ENCODE measurements at places on chromosomes 7 and 10.

- peak; percentile 64 for DNase-seq
Measured at GRCh38 chr10:133260895-133261725, 15.6 kb downstream of the ADAM8 start.

GRCh38 chr10:64112701-64113355 lies 591.6 kb downstream of the REEP3 start:
- no peak for DNase-seq

- DNase-seq = no peak
Measured at GRCh38 chr10:26689399-26689798, 8.1 kb upstream of the PDSS1 start.

GRCh38 chr10:73506491-73506890 lies 10.7 kb upstream of the PPP3CB start:
- DNase-seq = no peak

- DNase-seq = no peak
Measured at GRCh38 chr10:3848775-3849635, 64.0 kb upstream of the KLF6 start.

DNA sequence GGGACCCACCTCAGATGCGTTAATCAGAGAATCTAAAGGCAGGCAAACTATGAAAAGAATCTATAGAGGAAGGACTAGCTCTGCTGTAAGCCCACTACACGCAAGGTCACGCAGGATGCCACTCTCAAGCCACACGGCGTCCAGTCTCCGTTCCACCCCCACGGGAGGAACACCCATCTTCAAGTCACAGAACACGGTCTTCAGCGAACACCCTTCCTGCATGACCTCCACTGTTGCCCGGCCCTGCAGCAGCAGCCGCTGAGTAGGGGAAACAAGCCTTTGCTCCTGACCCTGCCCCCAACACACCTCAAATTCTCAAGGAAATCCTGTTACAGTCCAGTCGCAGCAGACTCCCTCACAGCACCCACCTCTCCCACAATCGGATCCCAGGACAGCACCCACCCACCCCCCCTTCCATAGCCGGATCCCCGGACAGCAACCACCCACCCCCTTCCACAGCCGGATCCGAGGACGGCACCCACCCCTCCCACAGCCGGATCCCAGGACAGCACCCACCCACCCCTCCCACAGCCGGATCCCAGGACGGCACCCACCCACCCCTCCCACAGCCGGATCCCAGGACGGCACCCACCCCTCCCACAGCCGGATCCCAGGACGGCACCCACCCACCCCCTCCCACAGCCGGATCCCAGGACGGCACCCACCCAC lies 133.7 kb downstream of the DIP2C start:
- DNase-seq = no peak

DNA sequence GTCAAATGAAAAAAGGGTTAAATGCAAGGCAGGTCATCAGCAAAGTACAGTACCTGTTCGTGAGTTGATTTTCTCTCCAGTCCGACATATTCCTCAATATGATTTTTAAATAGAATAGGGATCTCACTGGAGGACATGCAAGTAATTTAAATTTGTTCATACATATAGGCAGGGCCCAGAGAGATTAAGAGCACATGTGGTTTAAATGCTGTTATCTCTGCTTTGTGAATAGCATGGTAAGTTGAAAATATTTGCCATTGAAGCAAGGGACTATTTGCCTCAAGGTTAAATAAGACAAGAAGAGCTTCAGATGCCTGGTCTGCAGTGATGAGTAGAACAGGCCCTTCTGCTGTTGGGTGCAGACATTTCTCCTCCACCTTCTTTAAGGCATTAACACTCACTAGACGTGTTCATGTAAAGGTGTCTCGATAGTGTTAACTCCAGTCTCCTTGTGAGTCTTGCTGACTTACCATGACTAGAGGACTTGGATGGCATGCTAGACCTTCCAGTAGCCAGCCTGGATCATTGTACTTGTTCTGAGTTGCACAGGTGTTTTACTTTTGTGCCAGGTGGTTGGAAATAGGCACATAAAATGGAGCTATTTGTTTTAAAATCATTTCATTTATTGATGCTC lies 15.6 kb upstream of the AKR1C3 start:
- DNase-seq = no peak

DNA sequence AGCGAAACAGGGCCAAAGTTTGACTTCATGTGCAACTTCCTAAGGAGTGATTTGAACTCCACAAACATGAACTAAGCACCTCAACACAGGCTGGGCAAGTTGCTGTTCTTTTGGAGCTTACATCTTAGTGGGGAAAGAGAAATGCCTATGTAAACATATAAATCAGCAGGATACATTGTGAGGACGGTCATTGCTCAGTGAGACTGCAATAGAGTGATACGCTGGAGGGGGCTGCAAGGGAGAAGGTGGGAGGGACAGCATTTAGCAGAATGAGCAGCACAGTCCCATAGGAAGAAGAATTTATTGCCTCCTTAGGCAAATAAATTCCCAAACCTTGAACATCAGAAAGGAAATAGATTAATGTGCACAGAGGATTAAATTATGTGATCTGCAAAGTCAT lies 90.0 kb downstream of the EGFR start:
- no peak for DNase-seq

- DNase-seq = no peak
Measured at GRCh38 chr10:586151-586550, 103.3 kb downstream of the DIP2C start.

GRCh38 chr7:69907720-69908119 lies 309.4 kb downstream of the AUTS2 start:
- DNase-seq = no peak

DNA sequence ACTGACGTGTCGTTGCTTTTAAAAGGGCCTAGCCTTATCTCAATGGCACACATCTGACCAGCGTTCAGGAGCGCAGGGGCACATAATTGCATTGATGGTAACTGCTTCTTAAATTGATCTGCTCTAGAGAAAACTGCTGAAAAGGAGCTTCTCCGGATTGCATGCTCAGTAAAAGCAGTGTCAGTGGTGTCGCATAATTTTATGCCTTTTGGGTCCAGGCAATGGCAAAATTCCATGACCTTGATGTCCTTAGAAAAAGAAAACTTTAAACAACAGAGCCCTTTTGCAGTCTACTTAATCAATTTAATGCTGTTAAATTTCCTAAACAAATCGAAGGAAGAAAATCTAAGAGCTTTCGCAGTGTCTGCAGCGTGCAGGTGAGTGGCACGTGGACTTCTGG lies 75.7 kb downstream of the PTPRE start:
- DNase-seq = no peak

DNA sequence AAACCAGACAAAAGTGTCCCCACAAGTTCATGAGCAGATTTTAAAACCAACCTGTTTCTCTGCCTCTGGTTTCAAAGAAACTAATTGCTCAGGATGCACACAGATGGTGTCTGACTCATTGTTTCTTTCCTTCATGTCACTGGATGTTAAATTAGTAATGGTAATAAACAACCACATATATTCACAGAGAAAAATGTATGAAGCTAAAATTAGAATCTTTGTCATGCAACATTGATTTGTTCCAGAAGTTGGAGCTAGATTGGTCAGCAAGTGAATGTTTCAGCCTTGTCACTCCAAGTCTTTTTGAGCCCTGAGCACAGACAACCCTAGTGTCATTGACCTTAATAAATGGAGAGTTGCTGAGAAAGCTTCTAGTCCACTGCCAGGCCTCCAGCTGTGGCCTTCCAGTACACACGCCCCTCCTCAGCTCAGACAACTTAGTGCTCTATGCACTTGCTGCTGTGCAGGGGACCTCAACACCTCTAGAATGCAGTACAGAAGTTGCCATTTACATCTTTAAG lies 175.9 kb downstream of the CCDC71L start:
- no peak for DNase-seq

DNA sequence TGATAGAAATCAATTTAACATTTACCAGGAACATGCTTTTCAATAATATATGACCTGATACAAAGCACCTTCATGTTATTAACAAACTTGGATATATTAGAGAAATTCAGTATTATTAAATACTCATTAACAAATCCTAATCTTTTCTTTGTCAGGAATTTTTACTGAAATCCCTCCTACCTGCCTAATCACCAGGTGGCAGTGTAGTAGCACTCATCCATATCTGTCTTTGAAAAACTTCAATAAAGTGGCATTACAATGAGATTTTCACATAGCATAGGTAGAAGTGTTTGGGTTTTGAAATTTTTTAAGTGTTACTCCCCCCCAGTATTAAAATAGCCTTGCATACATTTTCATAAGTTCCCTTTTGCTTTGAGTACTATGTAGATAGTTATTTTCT lies 1246.6 kb upstream of the LRRN3 start:
- DNase-seq = no peak

- DNase-seq = no peak
Measured at GRCh38 chr7:24802300-24802699, 45.0 kb upstream of the GSDME start.

- no peak for DNase-seq
Measured at GRCh38 chr10:3848005-3848774, 63.2 kb upstream of the KLF6 start.

GRCh38 chr10:97277551-97277950 lies 14.9 kb downstream of the ARHGAP19 start:
- no peak for DNase-seq

DNA sequence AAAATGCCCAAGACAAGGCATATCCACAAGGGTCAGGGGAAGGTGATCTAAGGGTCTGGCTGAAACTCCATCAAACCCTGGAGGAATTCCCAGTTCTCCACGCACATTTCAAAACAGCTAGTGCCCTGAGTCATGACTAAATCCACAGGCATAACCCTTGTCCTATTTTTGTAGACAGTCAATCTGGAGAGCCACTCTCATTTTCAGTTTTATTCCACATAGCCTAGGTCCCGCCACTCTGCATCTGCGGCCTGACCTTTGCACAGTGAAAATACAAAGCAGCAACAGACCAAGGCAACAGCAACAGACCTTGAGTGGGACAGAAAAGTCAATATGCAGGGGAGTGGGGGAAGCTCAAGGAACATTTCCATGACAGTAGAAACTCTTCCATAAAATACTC lies 201.4 kb upstream of the NPVF start:
- no peak for DNase-seq

GRCh38 chr10:110446954-110447608 lies 50.6 kb upstream of the DUSP5 start:
- no peak for DNase-seq

- no peak for DNase-seq
Measured at GRCh38 chr10:35451151-35452016, 115.1 kb downstream of the CCNY start.

DNA sequence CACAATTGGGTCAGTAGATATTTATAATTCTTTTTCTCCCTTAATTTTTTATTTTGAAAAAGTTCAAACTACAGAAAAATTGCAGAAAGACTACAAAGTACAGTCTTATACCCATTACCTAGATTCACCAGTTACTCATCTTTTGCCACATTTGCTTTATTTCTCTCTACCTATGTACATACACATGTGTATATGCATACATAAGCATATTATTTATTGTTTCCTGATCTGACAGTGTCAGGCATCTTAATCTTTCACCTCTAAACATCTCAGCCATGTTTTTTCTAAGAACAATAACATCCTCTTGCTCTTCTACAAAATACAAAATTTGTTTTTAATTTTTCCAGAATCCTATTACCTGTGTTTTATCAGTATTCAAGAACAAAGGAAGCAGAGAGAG lies 68.4 kb upstream of the OIT3 start:
- no peak for DNase-seq

DNA sequence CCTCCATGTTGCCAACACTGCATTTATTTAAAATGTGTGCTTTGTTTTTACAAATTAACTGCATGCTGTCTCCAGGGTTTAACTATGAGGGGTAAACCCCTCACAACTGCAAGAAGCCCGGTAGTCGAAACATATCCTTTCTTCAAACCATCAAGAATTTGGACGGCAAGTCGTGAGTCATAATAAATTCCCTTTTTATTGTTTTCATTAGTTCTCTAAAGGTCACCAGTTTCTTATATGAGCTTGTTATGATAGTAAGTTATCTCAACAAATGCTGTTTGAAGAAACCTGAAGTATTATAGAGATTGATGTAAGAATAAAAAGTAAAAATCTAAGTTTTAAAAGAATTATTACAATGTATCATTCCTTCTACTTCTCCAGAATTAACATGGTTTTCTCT lies 12.2 kb upstream of the FIGNL1 start:
- no peak for DNase-seq

DNA sequence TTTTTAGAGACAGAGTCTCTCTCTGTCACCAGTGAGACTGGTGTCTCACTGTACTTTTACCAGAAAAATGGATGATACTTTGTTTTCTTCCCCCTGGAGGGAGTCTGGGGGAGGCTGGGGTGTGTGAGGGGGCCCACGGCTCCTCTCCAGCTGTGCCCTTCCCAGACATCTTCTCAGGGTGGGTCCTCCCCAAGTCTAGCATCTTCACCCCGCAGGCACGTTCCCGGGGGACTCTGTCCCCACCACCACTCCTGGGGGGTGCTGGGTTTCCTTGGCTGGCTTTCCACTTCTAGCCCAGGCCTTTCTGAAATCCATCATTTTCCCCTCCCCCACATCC lies 61.8 kb upstream of the MKRN1 start:
- DNase-seq = no peak

DNA sequence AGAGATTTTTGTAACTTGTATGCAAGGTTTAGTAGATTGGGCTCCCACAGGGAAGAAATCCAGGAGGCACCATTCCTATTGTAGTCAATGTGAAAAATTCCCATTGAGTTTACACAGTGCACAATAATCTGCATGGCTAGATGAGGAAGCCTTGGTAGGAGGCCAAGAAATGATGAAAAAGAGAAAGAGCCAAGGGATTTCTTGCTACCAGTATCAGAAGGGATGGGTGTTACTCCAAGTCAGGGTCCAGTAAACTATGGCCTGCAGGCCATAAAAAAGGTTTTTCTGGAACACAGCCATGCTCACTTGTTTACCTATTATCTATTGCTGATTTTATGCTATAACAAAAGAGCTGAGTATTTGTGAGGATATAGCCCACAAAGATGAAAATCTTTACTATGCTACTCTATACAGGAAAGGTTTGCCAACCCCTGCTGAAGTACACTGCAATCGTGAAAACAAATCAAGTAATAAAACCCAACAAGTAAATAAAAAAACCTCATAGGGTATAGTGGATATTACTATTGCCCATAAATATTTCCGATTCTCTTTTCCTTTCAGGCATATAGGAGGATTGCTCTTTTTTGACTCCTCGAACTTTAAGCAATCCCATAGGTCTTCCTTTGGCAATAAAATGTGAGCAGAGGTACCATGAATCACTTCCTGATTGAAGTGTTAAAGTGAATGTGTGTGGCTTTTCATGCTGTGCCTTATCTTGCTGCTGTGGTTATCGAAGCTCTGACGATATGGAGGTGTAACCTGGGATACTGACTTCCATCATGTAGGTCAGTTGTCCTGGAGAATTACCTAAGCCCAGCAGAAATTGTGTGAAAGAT lies 256.3 kb upstream of the MAGI2 start:
- no peak for DNase-seq

DNA sequence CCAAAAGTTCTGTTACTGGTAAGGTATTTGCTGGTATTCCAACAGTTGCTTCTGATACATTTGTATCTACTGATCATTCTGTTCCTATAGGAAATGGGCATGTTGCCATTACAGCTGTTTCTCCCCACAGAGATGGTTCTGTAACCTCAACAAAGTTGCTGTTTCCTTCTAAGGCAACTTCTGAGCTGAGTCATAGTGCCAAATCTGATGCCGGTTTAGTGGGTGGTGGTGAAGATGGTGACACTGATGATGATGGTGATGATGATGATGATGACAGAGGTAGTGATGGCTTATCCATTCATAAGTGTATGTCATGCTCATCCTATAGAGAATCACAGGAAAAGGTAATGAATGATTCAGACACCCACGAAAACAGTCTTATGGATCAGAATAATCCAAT lies 131.0 kb downstream of the AASS start:
- DNase-seq = no peak

- no peak for DNase-seq
Measured at GRCh38 chr7:115038158-115038557, 116.3 kb downstream of the MDFIC start.

Data from activated CD4-positive, alpha-beta T cell treated with anti-CD3 and anti-CD28 coated beads, Interleukin-2, amount 50 U/mL, for 1 hour (primary cell).